ENCODE measurements at places on chromosomes 16 and 17. TPM values are rescaled to one million over a fixed set of nuclear protein-coding genes. Genes with fewer than 3 reads are reported as not detected.

DNA sequence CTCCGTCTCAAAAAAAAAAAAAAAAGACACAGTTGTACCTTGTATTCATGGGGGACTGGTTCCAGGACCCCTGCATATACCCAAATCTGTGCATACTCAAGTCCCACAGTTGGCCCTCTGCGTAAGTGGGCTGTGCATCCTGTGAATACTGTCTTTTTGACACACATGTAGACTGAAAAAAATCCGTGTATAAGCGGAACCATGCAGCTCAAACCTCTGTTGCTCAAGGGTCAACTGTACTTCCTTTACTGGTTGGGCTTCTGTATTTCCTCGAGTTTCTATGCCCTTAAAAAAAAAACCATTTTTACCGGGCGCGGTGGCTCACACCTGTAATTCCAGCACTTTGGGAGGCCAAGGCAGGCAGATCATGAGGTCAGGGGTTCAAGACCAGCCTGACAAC, 52.3 kb downstream of the GRB2 start:
- H3K4me3 ChIP-seq, result no peak overlapping the region
- H3K27ac ChIP-seq, result no peak overlapping the region
- DNase-seq, result no peak

GRCh38 chr17:32684087-32684958, 192.6 kb downstream of the MYO1D start:
- no peak overlapping the region for H3K4me3 ChIP-seq
- no peak overlapping the region for H3K27ac ChIP-seq
- no peaks in the 10 kb centered on the region for H3K27me3 ChIP-seq

GRCh38 chr16:55815320-55815719, 17.6 kb downstream of the CES1 start:
- DNase-seq, result no peak
- peaks cover 4% of the 10 kb centered on the region for H3K27me3 ChIP-seq
- H3K27ac ChIP-seq, result no peak overlapping the region
- no peaks in the 10 kb centered on the region for H3K36me3 ChIP-seq

GRCh38 chr17:14360856-14361255, 60.0 kb downstream of the HS3ST3B1 start:
- no peaks in the 10 kb centered on the region for H3K27me3 ChIP-seq
- H3K4me1 ChIP-seq, result no peaks in the 10 kb centered on the region
- H3K36me3 ChIP-seq, result no peaks in the 10 kb centered on the region

DNA sequence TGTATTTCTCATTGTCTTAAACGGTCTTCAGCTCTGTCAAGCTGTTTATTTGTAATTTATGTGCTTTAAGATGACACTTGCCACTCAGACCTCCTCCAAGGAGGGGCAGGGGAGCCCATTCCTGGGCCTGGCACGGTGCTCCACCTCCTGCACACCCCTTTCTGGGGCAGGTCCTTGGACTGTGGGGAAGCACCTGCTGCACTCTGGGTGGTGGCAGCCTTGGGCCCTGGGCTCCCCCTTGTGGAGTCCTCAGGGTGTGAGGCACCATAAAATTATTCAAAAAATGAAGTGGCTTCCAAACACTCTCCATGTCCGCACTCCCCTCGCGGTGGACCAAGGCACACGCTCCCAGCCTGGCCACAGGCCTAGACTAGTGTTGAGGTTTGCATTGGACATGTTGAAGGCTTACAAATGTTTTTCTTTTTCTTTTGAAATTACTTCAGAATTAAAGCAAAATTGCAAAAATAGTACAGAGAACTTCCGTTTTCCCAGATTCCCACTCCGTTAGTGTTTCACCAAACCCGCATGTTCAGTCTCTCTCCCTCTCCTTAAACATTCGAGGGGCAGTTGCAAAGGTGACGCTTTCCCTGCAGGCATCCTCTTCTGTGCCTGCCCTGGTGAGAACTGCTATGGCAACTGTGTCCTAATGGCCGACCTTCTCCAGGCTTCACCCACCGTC, 32.4 kb downstream of the FOXK2 start:
- no peaks in the 10 kb centered on the region for H3K36me3 ChIP-seq
- no peak overlapping the region for H3K27ac ChIP-seq
- H3K27me3 ChIP-seq, result no peaks in the 10 kb centered on the region
- H3K4me1 ChIP-seq, result peaks cover 33% of the 10 kb centered on the region

- H3K36me3 ChIP-seq, result peaks cover 36% of the 10 kb centered on the region
- DNase-seq, result no peak
- H3K4me1 ChIP-seq, result no peaks in the 10 kb centered on the region
- no peak within 1 kb of the TSS for H3K27ac ChIP-seq
- H3K4me3 ChIP-seq, result no peak within 1 kb of the TSS
Observed at GRCh38 chr17:44847586-44847985, at the start of gene HIGD1B. Gene HIGD1B, plus strand, starts transcription at chr17:44847883. Its CDS starts 270 bp downstream, at chr17:44848153.

- no peaks in the 10 kb centered on the region for H3K36me3 ChIP-seq
- no peak overlapping the region for H3K4me3 ChIP-seq
- peak overlapping the region; percentile 44 for H3K27ac ChIP-seq
- no peaks in the 10 kb centered on the region for H3K4me1 ChIP-seq
Observed at GRCh38 chr17:32862940-32863339, 14.0 kb downstream of the MYO1D start.

DNA sequence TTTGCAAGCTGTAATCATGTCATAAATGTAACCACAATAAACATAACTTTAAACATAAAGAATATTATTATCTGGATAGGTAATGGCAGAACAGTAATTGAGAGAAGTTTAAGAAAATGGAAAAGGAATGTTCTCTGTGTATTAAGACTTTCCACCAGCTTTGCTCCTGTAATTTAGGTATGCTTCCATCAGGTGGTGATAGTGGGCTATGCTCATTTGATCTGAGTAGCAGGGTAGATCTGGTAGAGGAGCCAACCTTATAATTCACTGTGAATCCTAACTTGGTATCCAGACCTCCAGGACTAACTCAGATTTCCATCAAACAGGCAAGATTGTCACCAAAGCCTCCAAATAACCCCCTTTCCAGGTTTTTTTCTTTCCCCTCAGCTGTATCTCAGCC, 137.9 kb upstream of the ZKSCAN2 start:
- no peak overlapping the region for H3K27ac ChIP-seq
- no peaks in the 10 kb centered on the region for H3K4me1 ChIP-seq
- DNase-seq, result no peak

DNA sequence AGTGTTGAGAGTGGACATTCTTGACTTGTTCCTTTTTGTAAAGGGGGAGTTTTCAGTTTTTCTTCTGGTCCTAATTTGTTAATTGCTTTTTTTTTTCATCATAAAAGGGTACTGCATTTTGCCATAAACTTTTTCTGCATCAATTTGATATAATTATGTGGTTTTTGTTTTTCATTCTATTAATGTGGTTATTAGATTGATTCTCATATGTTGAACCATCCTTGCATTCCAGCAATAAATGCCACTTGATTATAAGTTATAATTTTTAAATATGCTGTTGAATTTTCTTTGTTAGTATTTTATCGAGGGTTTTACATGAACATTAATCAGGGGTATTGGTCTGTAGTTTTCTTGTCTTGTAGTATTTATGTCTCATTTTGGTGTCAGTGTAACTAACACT, 87.2 kb upstream of the SMIM36 start:
- DNase-seq, result no peak
- no peak overlapping the region for H3K4me3 ChIP-seq
- H3K27me3 ChIP-seq, result no peaks in the 10 kb centered on the region
- H3K36me3 ChIP-seq, result no peaks in the 10 kb centered on the region
- H3K4me1 ChIP-seq, result no peaks in the 10 kb centered on the region

DNA sequence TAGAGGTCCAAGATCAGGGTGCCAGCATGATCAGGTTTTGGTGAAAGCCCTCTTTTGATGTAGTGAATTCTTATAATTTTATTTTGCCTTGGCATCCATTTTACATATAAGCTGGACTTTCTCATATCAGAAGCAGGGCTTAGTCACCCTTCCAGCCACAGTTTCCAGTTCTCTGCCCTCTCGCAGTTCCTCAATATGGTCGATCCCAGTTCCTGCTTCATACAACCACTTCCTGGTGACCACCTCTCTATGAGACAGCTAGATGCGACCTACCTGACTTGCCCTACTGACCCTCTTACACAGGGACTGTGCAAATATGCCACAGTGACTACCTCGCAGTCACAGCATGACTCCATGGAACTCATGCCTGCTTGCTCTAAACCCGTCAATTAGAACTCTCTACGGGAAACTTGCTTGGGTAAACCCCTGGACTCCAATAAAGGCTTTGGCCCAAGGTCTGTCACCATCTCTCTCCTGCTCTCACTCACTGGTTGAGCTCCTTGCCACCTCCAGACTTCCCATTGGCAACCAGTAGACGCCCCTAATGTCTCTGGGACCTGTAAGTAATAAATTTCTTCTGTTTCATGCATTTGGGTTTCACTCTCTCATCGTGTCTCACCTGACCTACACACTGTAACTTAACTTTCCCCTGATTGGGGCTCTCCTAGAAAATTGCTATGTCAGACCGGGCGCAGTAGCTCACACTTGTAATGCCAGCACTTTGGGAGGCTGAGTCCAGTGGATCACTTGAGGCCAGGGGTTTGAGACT, 21.4 kb downstream of the CD300LG start:
- H3K4me1 ChIP-seq, result no peaks in the 10 kb centered on the region
- no peak overlapping the region for H3K4me3 ChIP-seq
- H3K27me3 ChIP-seq, result no peaks in the 10 kb centered on the region
- H3K27ac ChIP-seq, result no peak overlapping the region
- H3K36me3 ChIP-seq, result no peaks in the 10 kb centered on the region

DNA sequence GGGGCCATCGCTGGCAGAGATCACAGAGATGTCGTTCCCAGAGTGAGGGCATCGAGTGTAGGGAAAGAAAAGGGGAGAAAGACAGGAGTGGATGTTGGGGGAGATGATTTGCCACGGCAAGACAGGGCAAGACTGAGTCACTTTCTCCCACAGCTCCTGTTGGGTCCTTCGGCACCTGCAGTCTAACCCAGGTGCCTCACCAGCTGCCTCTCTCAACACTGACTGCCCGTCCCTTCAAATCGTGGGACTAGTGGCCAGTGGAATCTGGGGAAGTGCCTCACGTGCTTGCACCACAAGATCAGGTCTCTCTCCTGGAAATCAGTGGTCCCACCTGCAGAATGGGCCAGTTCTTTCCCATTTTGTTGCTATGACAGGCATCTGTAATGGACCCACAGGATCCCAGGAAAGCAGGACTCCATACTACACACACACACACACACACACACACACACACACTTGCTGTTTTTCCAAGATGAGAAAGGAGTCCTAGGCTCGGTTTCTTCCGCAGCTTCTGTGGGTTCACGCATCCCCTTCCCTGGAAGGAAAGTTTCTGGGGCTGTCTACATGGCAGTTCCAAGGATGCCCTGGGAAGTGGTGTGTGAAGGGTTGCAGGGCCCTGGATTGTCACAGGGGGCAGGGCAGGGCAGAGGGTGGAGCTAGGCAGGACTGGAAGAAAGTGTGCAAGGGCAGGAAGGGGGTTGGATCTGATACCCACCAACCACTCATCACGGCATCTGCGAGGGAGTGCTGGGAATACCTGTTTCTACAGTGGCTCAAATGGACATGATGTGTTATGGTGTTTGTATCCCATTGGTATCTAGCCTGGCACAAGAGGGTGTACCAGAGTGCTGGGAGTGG, 10.2 kb upstream of the CBX8 start:
- H3K4me1 ChIP-seq, result peaks cover 53% of the 10 kb centered on the region
- no peak overlapping the region for H3K4me3 ChIP-seq
- no peak for DNase-seq

DNA sequence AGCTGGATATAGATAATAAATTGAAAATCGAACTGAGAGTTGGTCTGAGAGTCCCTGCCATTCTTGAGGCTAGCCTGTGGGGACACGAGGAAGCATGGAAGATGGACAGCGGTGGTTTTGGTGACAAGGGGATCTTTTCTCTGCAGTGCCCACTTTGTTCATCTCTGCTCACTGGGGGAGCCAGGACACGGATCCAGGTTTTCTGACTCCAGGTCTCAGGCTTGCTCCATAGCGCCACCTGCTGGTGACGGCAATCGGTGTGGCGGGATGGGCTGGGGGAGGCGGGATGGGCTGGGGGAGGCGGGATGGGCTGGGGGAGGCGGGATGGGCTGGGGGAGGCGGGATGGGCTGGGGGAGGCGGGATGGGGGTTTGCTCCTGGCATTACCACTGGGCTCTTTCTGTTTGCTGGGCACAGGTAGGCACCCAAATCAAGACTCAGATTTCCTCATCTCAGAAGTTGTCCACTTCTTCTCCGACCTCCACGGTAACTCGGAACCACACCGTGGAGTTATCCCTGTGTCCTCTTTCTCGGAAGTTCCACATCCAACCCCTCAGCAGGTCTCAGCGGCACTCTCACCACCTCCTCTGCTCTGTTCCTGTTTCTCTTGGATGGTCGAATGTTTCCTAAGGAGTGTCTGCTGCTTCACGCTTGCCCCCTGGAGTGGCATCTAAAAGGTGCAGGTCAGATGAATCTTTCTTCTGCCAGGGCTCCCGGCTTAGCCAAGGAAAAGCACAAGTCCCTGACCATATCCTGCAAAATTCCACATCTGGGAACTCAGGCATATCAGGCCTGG, 142.4 kb downstream of the CYLD start:
- no peak overlapping the region for H3K27ac ChIP-seq
- no peak overlapping the region for H3K4me3 ChIP-seq
- no peak for DNase-seq
- no peaks in the 10 kb centered on the region for H3K36me3 ChIP-seq
- peaks cover 19% of the 10 kb centered on the region for H3K27me3 ChIP-seq
- no peaks in the 10 kb centered on the region for H3K4me1 ChIP-seq

- H3K27me3 ChIP-seq, result no peaks in the 10 kb centered on the region
- H3K36me3 ChIP-seq, result no peaks in the 10 kb centered on the region
Observed at GRCh38 chr16:19127205-19127604, 13.4 kb downstream of the ITPRIPL2 start.

DNA sequence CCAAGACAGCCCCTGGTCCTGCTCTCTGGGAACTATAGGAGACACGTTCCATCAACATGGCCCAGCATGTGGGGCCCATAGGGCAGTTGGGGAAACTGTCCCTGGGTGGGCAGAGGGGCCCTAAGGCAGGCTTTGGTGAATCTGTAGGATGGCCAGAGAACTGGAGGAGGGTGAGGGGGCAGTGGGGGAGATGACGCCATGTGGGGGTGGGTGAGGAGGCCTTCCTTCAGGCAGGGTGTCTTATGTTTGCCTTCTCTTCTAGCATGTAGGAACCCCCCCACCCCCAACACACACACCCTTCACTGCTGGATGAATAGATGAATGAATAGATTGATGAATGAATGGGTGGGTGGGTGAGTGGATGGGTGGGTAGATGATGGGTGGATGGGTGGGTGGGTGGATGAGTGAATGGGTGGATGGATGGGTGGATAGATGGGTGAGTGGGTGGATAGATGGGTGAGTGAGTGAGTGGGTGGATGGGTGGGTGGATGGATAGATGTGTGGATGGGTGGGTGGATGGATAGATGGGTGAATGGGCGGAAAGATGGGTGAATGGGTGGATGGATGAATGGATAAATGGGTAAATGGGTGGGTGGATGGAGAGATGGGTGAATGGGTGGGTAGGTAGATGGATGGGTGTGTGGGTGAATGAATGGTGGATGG, 2.5 kb upstream of the CBFA2T3 start:
- H3K27me3 ChIP-seq, result peaks cover 80% of the 10 kb centered on the region
- no peak overlapping the region for H3K4me3 ChIP-seq
- DNase-seq, result no peak
- no peaks in the 10 kb centered on the region for H3K36me3 ChIP-seq

PROCA1 gene
- 1.9 TPM for total RNA-seq

LDHD gene
- total RNA-seq, result 9.9 TPM

PHLPP2 gene
- total RNA-seq, result 6.7 TPM

PRSS21 gene
- 0.90 TPM for total RNA-seq

TRPV3 gene
- 0.58 TPM for total RNA-seq

CD300LF gene
- 18.7 TPM for total RNA-seq

All from left lung (tissue), 14 donors.